IPS DF 6.9 (cell line): ENCODE measurements at places on chromosomes 13 and 19.

- DNase-seq, result no peak
Observed at GRCh38 chr19:48382286-48382685, 9.1 kb downstream of the KDELR1 start.

- no peak for DNase-seq
Observed at GRCh38 chr13:87035526-87035925, 635.6 kb upstream of the SLITRK5 start.

DNA sequence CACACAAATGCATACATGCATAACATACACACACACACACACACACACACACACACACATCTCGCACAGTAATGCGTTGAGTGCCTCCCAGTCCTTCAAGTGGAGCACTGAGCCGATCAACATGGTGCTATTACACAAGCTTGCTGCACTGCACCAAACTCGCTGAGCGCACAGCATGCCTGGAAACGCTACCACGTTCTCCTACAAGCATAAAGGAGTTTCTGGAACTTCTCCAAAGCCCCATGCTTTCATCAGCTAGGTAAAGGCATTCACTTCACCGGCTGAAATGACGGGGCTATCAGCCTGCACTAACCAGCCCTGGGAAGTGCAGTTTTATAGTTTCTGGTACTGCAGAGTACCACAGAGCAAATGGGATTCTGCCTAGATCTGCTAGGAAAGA, 92.7 kb downstream of the FGF14 start:
- no peak for DNase-seq

DNA sequence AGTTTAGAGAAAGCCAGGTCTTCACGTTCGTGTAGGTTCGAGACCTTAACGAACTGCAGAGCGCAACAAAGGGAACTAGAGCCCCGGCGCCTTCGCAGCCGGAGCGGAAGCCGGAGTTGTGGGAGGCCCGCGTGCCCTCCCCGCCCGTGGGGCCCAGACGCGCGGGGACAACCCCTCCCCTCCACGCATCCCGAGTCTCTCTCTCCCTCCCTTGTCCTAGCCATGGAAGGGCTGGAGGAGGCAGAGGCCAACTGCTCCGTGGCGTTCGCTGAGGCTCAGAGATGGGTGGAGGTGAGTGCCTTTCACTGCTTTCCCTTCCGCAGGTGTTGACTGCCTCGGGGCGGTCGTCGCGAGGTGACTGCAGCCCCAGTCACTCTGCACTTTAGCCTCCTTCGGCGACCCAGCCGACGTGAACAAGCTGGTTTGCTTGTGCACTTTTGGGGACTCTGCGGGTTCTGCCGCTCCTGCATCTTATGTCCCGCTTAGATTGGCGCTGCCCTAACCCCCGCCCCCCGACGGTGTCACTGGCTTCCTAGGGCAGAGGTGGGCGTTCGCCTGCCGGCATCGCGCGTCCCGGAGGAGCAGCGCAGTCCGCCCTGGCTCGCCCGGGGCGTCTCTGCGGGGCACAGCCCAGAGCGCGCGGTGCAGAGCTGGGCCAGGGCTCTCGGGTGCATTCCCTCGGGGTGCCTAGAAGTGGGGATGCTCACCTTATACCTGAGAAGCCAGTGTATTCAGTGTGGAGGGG, 478 bp downstream of the LMO7 start:
- DNase-seq, result no peak

DNA sequence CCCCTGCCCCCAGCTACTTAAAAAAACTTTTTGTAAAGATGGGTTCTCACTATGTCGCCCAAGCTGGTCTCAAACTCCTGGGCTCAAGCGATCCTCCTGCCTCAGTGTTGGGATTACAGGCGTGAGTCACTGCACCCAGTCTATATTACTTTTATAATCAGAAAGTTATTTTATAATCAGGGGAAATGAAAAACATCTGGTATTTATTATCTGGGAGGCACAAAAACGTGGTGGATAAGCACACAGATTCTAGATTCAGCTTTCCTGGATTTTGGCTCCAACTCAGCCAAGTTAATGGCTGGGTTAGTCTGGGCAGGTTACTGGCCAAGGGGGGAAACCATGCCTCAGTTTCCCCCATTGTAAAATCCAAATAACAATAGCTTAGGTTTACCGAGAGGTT, 24.7 kb downstream of the KEAP1 start:
- no peak for DNase-seq

GRCh38 chr13:109764470-109765291, 21.7 kb downstream of the IRS2 start:
- DNase-seq, result no peak

GRCh38 chr13:110746438-110746837, 32.9 kb downstream of the ING1 start:
- DNase-seq, result no peak

DNA sequence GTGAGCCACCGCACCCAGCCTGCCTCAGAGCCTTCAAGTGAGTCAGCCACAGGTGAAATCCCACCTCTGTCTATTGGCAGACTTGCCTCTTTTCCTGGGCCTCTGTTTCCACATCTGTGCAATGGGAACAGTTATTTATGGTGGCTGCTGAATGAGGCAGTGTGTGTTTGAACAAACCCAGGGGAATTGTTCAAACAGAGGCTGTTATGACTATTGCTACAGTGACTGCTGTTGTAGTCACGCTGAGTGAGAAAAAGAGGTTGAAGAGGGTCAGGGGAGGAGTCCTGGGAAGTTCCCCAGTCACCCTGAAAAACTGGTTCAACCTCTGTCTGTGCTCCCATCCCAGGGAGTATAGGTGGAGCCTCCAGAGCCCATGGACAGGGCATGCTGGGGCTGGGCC, at the start of gene CEACAM19:
CEACAM19 (plus strand) TSS at position 83 of the 400 bp plus-strand sequence. CDS start 450 bp downstream, outside the sequence.
- no peak for DNase-seq

GRCh38 chr19:16714702-16715287, 4.9 kb upstream of the NWD1 start:
- peak; percentile 37 for DNase-seq

DNA sequence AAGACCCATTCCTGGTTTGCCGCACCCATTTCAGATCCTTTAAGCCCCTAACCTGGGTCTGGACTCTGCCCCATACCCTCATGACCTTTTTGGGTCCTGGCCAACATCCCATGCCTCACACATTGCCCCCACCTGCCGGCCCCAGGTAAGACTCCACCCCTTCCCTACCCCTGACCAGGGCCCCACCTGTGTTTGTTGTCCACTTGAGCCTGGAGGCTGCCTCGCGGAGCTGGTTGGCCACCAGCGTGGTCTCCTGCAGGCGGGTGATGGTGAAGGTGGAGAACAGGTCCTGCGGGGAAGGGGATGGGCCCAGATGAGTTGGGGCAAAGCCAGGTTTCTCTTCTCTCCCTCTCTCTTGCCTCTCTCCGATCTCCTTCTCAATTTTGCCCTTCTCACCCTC, 19.5 kb downstream of the MAN2B1 start:
- DNase-seq, result no peak

GRCh38 chr19:38551450-38551813, 66.3 kb downstream of the MAP4K1 start:
- no peak for DNase-seq

GRCh38 chr13:111049791-111050538, 65.1 kb upstream of the ARHGEF7 start:
- DNase-seq, result no peak

DNA sequence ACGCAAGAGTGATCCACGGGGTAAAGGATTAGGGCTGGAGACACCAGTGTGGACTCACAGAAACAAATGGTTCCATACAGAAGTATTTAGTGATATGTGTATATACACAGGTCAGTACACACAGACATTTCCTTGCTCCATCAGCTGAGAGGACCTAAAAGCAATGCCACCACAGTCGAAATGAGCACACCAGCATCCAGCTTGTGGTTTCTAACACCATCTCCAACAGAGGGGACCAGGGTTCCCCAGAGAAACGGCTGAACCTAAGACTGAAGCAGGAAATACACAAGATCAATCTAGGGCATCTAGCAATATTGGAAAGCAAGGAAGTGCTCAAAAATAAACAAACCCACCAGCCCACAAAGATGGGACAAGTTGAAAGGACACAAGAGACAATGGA, 7.6 kb downstream of the GGACT start:
- DNase-seq, result no peak

GRCh38 chr13:100179276-100179675, 90.4 kb downstream of the PCCA start:
- DNase-seq, result no peak
